HCEC 1CT (cell line): ENCODE measurements at places on chromosomes 1 and 21.
A peak's percentile ranks its signal among the peaks of the same experiment; 100 is the strongest.

DNA sequence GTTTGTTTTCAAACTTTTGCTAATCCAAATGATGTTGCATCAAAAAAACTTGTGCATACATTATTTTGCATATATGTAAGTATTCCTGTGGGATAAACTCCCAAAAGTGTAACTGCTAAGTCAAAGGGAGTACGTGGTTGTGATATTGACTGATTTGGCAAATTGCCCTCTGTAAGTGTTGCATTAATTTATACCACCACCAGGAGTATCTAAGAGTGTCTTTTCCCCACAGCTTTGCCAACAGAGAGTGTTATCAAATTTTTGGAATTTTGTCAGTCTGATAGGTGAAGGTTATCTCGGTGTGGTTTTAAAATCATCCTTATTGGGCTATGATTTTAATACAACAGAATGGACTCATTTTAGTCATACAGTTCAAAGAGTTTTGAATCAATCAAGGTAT, 30.1 kb upstream of the PARP1 start:
- DNase-seq = peak; percentile 16

DNA sequence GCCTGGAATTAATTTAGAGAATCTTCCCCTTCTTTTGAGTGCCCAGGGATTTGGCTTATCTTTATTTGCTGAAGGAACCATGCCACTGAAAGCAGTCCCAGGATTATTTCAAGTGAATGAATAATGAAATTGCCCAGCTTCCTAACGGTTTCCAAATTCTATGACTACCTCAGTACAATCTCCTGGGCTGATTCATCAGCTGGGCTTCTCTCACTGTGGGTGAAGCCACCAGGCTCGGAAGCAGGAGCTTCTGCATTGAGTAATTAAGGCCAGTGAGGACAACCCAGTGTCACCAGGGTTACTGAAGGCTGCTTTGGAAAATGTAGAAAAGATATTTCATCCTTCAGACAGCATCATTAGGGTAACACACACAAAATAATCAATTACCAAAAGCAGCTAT, 169.8 kb downstream of the DAB1 start:
- no peak for DNase-seq

GRCh38 chr21:42534421-42535378, 21.0 kb downstream of the SLC37A1 start:
- DNase-seq = no peak

- DNase-seq = no peak
These were observed 13.3 kb downstream of the ARV1 start for GRCh38 chr1:230992100-230992774.
